ENCODE measurements at places on chromosomes 2 and 18.

GRCh38 chr2:45577441-45577840 is 33.6 kb downstream of the SRBD1 start:
- H3K36me3 ChIP-seq, result peaks cover 3% of the 10 kb centered on the region
- no peak for DNase-seq
- no peaks in the 10 kb centered on the region for H3K27me3 ChIP-seq
- H3K4me3 ChIP-seq, result no peak overlapping the region

DNA sequence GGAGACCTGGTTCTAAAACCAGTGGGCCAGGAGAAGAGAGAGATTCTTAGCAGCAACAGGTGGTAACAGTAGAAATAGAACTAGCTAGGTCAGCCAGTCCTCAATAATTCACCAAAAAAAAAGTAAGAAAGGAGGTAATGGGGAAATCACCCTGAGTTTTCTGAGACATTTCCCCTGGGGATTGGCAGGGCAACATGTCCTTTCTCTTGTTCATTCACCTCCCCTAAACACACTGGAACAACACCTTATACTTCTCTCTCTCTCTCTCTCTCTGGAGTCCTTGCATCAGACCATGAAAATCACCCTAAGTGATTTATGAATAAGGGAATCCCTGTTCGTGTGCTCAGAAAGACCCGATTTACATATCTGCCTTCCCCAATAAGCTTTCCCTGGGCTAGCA is 64.8 kb downstream of the COX7A2L start:
- no peak for DNase-seq
- H3K27me3 ChIP-seq, result no peaks in the 10 kb centered on the region
- H3K4me3 ChIP-seq, result no peak overlapping the region
- H3K36me3 ChIP-seq, result peaks cover 16% of the 10 kb centered on the region
- peaks cover 31% of the 10 kb centered on the region for H3K4me1 ChIP-seq
- H3K27ac ChIP-seq, result no peak overlapping the region

DNA sequence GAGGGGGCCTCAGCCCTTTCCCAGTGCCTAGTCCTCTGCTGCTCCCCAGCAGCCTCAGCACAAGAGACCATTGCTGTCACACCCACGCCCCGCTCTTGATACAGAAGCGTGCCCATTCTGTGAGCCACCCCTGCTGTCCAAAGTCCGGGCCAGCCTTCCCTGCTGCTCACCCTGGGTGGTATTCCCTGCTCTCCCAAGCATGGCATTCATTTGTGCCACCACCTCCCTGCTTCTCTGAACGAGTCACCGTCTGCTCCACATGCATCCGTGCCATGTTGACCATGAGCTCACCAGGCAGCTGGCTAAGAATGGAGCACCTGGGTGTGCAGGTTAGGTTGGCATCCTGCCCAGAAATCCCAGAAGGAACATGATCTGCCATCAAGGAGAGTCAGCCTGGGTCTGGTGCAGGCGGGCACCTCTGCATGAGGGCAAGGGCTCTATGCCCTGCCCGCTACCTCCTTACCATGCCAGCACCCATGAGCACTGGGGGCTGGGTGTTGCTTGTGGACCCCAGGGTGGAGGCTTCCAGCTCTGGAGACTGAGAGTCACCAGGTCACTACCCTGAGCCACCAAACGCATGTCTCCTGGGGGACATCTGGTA is 63.0 kb downstream of the TWIST2 start:
- DNase-seq, result no peak
- no peaks in the 10 kb centered on the region for H3K4me1 ChIP-seq
- H3K4me3 ChIP-seq, result no peak overlapping the region
- no peak overlapping the region for H3K27ac ChIP-seq
- H3K36me3 ChIP-seq, result no peaks in the 10 kb centered on the region

- H3K4me1 ChIP-seq, result peaks cover 41% of the 10 kb centered on the region
- H3K4me3 ChIP-seq, result peak overlapping the region; percentile 85
- DNase-seq, result peak; percentile 63
- no peaks in the 10 kb centered on the region for H3K27me3 ChIP-seq
Measured at GRCh38 chr2:201118961-201119854, 3.2 kb downstream of the CFLAR start.

DNA sequence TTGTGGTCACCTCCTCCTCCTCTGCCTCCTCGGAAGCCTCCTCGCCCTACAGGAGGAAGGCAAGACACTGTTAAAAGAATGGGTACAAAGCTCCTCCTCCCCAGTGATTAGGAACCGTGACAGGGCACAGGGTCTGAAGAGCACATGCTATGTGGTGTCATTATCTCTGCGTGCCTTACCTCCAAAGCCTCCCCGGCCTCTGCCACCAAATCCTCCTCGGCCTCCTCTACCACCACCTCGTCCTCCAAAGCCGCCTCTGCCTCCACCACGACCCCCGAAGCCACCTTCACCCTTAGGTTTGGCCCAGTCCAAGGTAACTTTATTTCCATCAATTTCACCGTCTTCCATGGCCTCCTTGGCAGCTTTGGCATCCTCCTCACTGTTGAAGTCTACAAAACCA is 9.1 kb downstream of the NCL start:
- H3K36me3 ChIP-seq, result peaks cover 54% of the 10 kb centered on the region
- peaks cover 5% of the 10 kb centered on the region for H3K4me1 ChIP-seq
- no peak overlapping the region for H3K4me3 ChIP-seq
- DNase-seq, result no peak

DNA sequence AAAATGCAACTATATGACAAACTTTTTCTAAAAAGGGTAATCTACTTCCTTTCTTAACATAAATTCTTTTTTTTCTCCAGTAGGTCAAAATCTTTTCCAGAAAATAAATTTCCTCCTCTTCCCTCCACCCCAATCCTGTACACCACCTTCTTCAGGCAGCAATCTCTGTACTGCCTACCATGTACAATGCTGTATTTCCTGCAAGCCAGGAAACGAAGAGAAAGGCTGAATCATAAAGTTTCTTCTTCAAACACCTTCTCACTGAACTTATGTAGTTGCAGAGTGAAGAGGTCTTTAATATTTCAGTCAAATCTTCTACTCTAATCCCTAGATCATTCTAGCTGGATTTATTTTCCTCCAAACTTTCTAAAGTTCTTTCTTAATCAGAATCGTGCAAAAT is 18.2 kb upstream of the C2orf66 start:
- H3K4me3 ChIP-seq, result no peak overlapping the region
- no peaks in the 10 kb centered on the region for H3K27me3 ChIP-seq
- H3K27ac ChIP-seq, result no peak overlapping the region
- DNase-seq, result no peak
- H3K36me3 ChIP-seq, result no peaks in the 10 kb centered on the region

DNA sequence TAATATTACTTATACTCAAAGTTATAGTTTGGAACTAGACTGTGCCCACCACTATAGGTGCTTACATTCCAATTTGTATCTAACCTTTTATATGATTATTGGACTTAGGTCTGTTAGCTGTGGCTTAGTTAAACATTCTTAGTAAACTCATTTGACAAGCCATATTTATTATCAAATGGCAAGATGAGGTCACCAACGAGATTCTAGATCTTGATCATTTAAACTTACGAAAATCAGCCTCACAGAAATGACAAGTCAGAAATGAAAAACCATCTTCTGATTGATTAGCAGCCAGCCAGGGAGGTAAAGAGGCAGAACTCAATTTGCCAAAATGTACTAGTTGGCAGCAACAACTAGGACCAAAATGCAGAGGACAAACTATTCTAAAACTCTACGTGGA is 100.4 kb upstream of the STK17B start:
- H3K4me1 ChIP-seq, result peaks cover 48% of the 10 kb centered on the region
- H3K27me3 ChIP-seq, result no peaks in the 10 kb centered on the region
- no peak overlapping the region for H3K4me3 ChIP-seq

DNA sequence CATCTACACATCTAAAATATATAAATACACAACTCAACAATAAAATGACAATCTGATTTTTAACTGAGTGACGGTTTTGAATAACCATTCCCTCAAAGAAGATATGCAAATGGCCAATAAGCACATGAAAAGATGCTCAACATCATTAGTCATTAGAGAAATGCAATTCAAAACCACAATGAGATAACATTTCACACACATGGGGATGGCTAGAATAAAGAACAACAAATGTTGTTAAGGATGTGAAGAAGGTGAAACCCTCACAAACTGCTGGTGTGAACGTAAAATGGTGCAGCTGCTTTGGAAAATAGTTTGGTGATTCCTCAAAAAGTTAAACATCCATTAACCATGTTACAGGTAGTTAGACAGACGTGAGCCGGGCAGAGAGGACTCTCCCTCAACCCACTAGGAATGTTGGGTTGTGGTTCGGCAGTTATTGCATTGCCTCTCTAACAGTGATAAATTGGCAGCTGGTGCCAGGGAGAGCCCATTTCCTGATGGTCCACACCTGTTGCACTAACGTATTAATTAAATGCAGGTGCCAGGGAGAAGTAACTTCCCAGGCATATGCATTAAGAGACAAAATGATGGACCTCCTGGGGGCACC is 22.3 kb upstream of the DUSP2 start:
- no peaks in the 10 kb centered on the region for H3K27me3 ChIP-seq
- no peak for DNase-seq
- H3K36me3 ChIP-seq, result no peaks in the 10 kb centered on the region
- no peaks in the 10 kb centered on the region for H3K4me1 ChIP-seq
- H3K27ac ChIP-seq, result no peak overlapping the region
- no peak overlapping the region for H3K4me3 ChIP-seq

DNA sequence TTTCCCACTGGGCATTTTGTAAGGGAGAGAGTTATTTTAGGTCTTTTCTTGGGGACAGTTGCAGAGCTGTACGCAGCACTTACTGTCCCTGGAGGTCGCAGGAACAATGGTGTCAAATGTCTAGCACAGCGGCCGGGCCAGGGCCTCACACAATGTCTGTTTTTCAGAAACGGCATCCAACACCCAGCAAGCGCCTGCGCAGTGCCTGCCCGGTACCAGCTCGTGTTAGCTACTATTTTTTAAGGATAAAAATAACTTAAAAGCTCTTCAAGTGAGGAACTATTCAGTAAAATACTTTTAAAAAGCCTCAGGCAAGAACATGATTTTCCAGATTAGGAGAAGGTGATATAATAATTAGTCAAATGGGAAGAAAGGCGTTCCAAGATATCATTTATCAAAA is 90.0 kb downstream of the MBP start:
- no peaks in the 10 kb centered on the region for H3K36me3 ChIP-seq
- H3K27me3 ChIP-seq, result no peaks in the 10 kb centered on the region
- H3K4me3 ChIP-seq, result no peak overlapping the region
- no peak for DNase-seq

DNA sequence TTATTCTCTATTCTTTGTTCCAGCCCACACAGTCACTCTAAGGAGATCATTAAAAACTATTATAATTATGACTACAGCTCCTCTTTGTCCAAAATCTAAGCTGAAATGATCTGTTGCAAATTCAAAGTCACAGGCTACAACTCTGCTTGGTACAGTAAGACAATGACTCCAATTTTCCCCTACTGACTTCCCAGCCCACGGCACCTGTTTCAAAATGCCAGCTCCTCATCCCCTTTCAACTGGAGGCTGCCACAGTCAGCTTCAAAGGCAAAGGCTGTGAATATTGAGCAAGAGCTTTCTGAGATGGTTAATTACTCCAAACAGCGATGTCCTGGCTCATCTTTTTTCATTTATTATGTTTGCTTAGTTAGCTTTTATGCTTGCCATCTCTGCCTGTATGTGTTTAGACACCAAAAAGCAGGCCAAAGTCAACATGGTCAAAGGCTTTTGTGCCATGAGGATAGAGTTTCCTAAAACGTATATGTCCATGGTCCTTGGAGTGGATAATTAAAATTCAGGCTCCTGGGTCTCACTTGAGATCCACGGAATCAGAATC is 141.1 kb downstream of the DOCK10 start:
- no peaks in the 10 kb centered on the region for H3K27me3 ChIP-seq
- DNase-seq, result no peak

DNA sequence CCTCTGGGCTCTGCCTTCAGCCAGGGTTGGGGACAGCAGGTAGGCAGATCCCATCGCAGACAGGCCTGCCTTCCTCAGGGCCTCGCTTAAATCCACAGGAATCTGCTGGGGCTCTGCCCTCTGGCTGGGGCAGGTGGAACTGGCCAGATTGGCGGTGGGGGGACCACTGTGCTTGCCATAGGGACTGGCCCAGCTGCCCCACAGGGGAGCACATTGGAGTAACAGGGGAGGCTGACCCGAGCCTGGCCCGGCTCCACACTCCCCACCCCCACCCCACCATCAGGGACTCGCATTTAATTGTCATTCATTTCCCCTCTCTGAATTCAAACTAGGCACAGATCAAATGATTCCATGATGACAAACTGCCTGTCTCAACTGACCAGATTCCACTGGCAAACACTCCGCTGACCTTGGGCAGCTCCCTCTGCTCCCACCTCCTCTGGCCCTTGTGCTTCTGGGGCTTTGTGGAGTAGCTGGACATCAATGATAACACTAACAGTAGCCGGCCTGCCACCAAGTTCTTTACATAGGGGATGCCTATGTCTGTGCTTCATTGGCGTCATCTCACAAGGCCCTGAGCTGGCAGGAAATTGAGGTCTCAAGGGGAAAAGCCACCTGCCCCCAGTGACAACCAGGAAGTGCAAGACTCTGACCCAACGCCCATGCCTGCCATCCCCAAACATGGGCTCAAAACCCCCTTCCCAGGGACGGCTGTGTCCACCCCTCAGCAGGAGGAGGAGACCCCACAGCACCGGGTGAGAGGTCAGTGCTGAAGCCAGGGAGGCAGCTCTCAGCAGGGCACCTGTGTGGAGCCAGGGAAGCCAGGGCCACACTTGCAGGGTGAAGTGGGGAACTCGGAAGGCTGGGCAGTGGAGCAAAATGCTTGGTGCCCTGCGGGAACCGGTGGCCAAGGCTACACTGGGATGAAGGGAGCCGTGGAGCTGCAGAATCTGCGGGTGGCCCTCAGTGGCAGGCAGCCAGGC is 2.1 kb upstream of the B3GNT7 start:
- no peak overlapping the region for H3K4me3 ChIP-seq
- H3K27me3 ChIP-seq, result peaks cover 7% of the 10 kb centered on the region
- no peaks in the 10 kb centered on the region for H3K36me3 ChIP-seq
- H3K27ac ChIP-seq, result no peak overlapping the region
- H3K4me1 ChIP-seq, result no peaks in the 10 kb centered on the region
- no peak for DNase-seq

DNA sequence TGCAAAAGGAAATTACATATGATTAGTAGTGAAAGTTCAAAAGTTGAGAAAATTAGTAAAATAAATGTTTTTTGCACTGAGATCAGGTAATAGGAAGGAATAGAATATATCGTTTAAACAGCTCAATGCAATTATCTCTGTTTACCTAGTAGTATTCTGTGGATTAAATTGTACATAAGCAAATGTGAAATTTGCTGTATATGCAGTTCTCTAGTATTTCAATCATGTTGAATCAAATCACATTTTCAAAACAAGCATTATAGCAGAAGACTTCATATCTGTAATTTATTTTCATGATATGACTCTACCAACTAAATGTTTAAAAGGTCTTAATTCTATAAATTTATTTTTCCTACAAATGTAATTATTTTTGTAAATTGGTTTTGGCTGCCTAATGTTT is 31.6 kb downstream of the ITPRID2 start:
- H3K36me3 ChIP-seq, result peaks cover 20% of the 10 kb centered on the region
- no peak overlapping the region for H3K4me3 ChIP-seq
- no peaks in the 10 kb centered on the region for H3K4me1 ChIP-seq
- H3K27me3 ChIP-seq, result no peaks in the 10 kb centered on the region
- no peak overlapping the region for H3K27ac ChIP-seq

DNA sequence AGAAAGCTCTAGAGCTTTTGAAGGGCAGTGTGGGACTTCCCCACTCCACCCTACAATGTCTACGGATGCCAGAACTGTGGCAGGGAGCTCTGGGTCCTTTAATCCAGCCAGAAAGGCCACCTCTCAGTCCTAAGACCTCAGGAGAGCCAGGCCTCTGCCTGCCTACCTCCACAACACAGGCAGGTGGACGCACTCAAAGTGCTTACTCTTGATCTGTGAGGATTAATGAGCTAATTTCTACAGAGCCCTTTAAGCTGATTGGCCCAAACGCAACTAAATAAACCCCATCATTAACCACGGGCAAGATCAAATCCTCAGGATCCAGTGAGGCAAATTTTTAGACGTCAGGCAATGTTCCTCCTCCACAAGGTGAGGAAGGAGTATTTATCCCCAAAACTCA is 8.1 kb downstream of the STK39 start:
- no peaks in the 10 kb centered on the region for H3K36me3 ChIP-seq
- no peaks in the 10 kb centered on the region for H3K4me1 ChIP-seq
- no peaks in the 10 kb centered on the region for H3K27me3 ChIP-seq
- H3K4me3 ChIP-seq, result no peak overlapping the region

All from MM.1S (cell line).